ENCODE measurements at places on chromosomes 1 and 21.
A peak's percentile ranks its signal among the peaks of the same experiment; 100 is the strongest.

DNA sequence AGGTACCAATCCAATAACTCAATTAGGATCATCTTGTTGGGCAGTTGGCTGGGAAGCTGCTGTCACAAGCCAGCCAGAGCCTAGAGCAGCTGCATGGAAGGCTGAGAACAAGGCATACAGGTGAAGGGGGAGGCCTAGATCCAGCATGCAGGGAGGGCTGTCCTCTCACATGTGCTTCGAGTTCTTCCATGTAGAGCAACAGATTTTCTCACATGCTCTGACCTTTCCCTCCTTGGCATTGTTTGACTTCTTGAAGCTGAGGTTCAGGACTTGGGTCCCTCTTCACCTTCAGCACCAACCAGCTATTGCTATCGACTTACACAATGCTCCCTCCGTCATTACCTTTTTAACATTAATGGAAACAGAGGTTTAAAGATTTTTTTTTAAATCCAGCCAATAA, 257.7 kb downstream of the ATG4C start:
- DNase-seq: no peak

GRCh38 chr1:200724064-200724463, 14.6 kb upstream of the CAMSAP2 start:
- no peak for DNase-seq

GRCh38 chr1:85361606-85362296, 85.3 kb upstream of the BCL10 start:
- DNase-seq: no peak

GRCh38 chr21:40120940-40121575, 253.8 kb downstream of the PCP4 start:
- no peak for DNase-seq

GRCh38 chr1:154391086-154391770, 13.9 kb upstream of the IL6R start:
- no peak for DNase-seq

- no peak for DNase-seq
These were observed 2.6 kb downstream of the INAVA start for GRCh38 chr1:200897259-200897658.

DNA sequence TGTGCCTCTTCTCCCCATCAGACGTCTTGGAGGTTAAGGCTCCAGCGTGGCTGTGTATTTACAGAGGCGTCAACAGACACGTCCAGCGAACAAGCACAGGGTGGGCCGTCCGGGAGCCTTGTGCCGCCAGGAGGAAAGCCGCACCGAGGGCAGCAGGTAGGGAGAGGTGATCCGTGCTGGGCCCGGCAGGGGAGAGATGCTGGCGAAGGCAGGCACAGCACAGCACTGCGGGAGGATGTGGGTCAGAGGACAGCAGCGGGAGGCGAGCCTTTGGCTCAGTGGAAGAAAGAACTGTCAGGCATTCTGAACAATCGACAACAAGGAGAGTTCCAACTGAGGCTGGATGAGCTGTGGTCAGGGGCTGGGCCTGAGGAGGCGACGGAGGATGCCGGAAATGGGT, 144.1 kb upstream of the TNR start:
- no peak for DNase-seq

GRCh38 chr1:9165396-9165795, 36.5 kb upstream of the GPR157 start:
- no peak for DNase-seq

DNA sequence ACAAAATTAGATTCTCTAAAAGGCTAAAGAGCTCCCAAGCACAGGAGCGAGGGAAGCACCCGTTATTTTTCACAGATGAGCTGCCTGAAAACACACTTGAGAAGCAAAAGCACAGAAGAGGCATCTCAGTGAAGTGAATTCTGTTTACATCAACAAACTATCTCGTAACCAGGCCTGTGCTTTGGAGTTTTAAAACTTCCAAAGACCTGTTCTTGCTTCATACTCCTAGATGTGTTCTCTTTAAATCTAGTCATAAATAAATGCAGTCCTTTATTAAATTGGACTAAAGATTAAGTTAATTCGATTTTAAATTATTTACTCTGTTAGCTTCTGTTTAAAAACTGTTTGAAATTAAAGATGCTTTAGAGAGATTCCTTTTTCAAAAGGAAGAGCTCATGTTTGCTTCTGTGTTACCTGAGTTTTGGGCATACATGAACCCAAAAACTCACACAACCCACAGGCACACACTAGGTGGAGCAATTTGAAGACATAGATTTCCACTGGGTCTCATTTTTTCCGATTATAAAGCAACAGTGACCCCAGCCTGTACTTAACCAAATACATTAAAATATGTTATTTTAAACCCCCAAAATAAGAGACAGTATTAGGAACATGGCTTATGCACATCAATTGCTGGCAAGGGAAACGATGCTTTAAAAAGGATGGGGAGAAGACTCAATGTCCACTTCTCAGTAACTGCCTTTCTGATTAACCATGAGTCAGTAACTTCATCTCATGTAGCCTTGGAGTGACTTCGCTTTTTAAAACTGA, 648.2 kb downstream of the SMYD3 start:
- peak; percentile 46 for DNase-seq

DNA sequence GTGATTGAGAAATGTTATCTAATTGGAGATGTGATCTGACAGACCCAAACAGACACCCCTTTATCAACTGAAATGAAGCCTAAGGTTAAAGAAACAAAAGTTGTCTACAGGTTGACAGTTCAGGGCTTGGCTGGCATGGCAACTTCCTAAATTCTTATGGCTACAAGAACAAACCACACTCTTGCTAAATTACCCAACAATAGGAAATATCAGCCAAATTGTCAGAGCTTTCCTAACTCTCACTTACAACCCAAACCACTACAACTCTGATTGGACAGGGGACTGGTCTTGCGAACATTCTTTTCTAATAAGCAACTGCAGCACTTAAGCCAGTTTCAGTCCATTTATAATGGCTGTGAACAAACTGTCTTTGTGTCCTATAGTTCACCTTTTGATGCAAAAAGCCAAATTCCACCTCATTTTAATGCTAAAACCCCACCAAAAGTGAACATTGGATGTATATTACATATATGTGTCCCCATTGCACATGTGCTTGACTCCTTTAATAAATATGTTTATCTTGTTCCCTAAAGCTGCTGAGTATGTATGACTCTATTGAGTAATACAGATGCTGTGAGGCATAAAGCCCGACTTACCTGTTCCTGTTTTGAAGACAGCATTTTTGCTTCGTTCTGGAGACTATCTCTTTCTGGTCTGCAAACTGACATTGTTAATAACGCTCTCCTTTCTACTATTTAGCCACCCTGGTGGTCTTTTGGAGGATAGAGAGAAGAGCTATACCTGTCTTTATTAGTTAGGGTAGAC, 101.3 kb upstream of the HMCN1 start:
- DNase-seq: no peak

GRCh38 chr1:40638097-40639036, 27.1 kb downstream of the RIMS3 start:
- DNase-seq: no peak

GRCh38 chr1:98253145-98253544, 332.3 kb upstream of the DPYD start:
- no peak for DNase-seq

DNA sequence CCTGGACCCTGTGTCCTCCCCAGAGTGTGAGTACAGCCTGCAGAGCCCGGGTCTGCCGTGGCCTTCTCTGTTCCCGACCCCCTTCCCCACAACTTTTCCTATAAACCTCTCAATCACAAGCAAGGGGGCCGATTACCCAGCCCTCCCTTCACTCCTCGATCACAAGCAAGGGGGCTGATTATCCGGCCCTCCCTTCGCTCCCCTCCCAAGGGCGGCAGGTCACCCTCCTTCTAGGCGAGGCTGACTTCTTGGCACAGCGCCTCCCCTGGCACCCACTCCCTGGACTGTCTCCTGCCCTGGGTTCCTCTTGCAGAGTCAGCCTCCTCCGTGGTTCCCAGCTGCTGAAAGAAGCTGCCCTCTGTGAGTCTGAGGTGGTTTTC, 12.3 kb upstream of the LDLRAP1 start:
- no peak for DNase-seq

DNA sequence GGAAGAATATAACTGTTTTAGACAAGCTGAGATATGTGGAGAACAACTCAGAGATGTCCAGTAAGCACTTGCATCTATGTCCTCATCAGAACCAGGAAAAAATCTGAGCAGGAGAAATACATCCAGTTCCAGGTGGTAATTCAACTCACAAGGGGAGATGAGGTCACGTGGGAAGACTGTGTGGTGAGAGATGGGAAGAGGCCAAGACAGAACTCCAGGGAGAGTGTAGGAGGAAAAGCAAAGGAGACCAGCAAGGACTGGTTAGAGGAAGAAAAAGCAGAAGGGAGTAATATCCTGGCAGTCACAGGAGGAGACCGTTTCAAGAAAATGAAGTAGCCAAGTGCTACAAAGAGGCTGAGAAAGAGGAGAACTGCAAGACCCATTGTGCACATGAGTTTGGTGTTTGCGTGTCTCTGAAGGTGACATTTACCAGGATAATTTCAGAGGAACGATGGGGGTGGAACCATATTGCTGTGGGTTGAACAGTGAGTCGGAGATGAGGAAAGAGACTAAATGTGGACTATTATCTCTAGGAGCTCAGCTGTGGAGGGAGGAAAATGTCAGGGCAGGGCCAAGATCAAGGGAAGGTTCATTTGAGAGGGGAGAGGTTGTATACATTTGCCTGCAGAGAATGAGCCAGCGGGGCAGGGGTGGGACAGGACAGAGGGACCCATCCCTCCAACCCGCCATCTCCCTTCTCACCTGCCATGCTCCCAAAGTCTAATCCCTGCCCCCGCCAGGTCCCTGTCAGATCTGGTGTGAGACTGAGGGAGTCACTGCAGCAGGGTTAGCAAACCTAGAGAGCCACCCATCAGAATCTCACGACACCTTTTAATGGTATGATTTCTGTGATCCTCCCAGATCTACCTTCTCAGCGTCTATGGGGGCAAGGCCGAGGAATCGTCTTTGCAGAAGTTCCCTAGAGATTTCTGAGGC, 24.9 kb downstream of the SUSD4 start:
- no peak for DNase-seq

DNA sequence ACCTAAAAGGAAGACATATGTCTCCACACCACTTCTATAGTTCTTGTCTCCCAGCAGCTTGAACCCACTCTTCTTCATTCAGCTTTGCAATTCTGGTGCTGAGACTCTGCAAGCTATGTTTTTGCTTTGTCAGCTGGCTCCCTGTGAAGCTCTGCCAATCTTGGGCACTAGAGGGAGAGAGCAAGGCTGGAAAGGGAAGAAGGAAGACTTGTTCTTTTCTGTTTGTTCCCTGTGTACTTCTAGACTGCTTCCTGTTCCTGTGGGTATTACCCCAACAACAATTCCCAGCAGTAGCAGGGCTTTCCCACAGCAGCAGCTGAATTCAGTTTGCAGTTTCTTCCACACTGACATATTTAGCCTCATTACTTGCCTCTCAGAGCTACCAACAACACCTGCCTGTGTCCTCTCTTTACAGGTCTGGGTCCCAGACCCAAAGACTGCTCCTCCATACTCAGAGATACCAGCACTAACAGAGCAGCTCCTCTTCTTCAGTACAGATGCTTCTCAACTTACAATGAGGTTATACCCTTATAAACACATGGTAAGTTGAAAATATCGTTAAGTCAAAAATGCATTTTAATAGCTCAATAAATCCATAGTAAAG, 275.2 kb upstream of the NEGR1 start:
- DNase-seq: peak; percentile 29
